ENCODE measurements at places on chromosomes 1 and 21.

DNA sequence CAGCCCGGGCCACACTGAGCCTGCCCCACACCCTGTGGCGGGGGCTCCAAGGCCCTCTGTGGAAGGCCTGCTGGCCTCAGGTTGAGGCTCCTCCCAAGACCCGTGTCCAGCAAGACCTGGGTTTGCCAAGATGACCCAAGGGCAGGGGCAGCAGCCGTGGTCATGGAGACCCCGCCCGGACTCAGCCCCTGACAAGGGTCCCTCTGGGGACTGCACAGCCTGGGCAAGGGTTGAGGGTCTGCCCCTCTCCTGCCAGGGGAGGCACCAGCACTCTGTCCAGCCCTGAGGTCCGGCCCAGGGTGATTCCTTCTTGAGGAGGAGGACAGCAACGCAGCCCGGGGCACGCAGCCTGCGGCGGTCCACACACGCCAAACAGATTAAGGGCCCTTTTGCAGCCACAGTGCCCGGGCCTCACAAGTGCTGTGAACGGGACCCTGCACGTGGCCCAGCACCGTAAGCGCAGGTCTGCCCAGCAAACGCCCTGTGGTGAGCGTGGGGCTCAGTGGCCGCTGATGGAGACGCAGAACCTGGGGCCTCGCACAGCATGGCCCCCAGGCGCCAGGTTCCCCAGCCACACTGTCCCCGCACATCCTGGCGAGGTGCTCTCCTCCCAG, 3.4 kb downstream of the SPATC1L start:
- DNase-seq, result no peak

DNA sequence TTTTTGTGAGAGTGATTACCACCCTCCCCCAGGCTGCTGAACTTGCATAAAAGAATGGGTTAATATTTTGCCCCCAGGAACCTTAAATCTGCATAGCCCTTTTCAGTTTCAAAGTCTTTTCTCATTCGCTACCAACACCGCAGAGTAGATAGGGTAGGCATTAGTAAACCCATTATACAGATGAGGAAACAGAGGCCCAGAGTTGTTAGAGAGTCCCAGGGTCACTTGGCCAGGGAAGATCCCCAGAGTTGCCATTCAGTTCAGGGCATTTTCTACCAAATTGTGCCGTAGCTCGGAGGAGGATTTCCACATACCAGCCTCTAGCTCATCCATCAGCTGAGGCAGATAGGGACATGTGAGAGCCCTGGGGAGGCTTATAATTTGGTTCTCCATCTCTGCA, 40.5 kb downstream of the NEK2 start:
- no peak for DNase-seq

- DNase-seq, result no peak
Observed at GRCh38 chr21:18986197-18986596, 582.6 kb upstream of the TMPRSS15 start.

GRCh38 chr1:100722221-100722620, 2.7 kb downstream of the VCAM1 start:
- DNase-seq, result no peak

- no peak for DNase-seq
Observed at GRCh38 chr1:236334893-236335545, 53.3 kb upstream of the ERO1B start.

DNA sequence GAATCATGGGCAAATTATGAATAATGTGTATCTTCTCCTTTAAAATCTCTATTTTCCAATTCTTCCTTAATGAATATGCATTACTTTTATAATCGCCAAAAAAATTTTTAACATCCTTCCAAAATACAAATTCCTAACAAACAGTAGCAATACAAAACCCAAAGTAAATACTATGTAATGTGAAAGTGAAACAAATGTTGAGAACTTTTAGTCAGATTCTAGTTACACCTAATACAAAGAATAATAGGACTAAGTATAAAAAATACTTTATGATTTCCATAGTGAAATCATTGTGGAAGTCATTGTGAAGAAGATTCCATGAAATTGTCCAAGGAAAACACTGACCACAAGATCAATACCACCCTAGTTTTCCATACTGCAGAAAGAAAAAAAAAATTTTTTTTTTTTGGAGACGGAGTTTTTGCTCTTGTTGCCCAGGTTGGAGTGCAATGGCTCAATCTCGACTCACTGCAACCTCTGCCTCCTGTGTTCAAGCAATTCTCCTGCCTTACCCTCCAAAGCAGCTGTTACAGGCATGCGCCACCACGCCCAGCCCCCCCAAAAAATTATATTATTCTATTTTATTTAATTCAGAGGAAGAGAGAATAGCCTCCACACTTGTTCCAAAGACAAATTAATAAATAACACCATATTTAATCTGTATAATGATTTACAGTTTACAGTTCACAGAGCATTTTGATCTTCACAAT, 11.8 kb downstream of the TESK2 start:
- DNase-seq, result no peak

GRCh38 chr1:50251702-50252101, 143.0 kb downstream of the ELAVL4 start:
- peak; percentile 23 for DNase-seq

Data from nephron progenitor cell (in vitro differentiated cells).